Endothelial cell (in vitro differentiated cells): ENCODE measurements at places on chromosomes 2 and 18. TPM values are rescaled to one million over a fixed set of nuclear protein-coding genes. Genes with fewer than 3 reads are reported as not detected.
A peak's percentile ranks its signal among the peaks of the same experiment; 100 is the strongest.

LINC00305 gene
- total RNA-seq: 16.4 TPM

CPLX4 gene
- not detected for total RNA-seq

NGEF gene
- 1.4 TPM for total RNA-seq

DNA sequence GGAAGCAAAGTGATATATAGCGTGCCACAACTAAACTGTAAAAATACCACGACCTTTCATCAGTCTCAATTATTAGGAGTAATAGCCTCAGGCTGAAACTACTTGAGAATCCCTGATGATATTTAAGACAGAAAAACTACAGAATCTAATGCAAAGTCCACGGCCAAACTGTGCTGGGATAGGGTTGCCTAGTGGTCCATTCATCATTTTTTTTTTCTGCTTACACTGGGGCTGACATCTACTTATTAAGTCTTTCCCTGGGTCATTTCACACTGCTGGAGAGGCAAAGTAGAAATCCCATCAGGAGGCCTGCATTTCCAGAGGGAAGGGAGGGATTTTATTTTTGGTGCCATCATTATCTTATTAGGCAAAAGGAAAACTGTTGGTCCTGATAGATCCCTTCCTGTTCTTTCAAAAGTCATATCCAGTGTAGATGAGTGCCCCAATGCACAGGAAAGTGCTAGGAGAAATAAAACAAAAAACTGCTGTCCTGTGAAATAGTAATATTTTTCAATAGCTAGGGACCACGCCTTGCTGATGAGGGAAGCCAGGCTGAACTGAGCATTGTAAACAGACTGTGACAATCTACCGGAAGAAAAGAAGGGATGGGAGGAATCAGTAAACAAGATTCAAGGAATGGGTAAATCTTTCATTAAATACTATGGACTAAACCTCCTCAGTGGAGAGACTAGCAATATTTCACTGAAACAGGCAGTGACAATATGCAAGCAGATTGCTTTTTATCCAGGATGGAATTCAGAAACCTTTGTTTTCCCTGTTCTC lies 644.3 kb downstream of the IRS1 start:
- no peak overlapping the region for H3K27ac ChIP-seq
- no peaks in the 10 kb centered on the region for H3K36me3 ChIP-seq
- no peak for DNase-seq
- peaks cover 7% of the 10 kb centered on the region for H3K4me1 ChIP-seq
- no peaks in the 10 kb centered on the region for H3K27me3 ChIP-seq

DNA sequence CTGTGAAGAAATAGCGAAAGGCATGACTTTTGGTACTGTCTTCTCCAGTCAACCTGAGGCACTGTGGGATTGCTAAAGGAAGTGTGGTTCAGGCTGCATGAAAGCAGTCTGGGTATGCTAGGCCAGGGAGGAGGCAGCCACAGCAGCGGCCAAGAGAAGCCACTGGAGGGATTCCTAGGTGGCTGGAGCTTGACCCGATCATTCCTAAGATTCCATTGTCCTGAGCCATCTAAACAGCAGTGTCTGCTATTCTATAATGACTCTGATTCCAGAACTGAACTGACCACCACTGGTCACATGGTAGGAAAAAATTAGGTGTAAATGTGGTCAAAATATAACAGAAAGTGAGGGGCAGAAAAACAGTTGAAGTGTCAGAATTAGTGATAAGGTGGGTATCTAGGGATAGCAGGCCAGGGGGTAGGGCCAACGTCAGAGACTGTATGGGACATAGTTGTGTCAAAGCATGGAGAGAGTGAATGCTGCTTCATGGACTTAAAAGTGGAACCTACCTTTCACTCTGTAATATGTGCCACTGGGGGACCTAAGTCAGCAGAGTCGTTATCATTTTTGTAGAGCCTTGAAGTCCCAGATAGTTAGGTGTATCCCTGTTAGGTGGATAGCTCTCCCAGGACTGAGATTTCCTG lies 204.6 kb downstream of the CTNNA2 start:
- no peak for DNase-seq
- H3K4me3 ChIP-seq: no peak overlapping the region
- H3K27me3 ChIP-seq: no peaks in the 10 kb centered on the region
- no peaks in the 10 kb centered on the region for H3K36me3 ChIP-seq

DNA sequence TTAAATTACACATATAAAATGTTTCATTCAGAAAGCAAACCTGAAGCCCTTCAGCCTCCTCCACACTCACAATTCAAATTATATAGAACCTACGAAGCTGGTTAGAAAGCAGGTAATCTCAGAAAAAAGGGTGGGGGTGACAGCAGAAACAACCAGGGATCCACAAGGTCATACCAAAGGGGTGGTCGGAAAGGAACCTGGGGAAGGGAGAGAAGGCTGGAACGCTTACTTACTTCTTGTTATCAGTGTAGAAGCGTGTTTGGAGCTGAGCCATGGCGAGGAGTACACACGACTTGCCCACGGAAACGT lies 316 bp downstream of the WDR12 start:
- no peak for DNase-seq
- H3K36me3 ChIP-seq: peaks cover 7% of the 10 kb centered on the region
- H3K4me3 ChIP-seq: peak overlapping the region; percentile 99
- H3K27ac ChIP-seq: peak overlapping the region; percentile 98
- peaks cover 4% of the 10 kb centered on the region for H3K27me3 ChIP-seq

DNA sequence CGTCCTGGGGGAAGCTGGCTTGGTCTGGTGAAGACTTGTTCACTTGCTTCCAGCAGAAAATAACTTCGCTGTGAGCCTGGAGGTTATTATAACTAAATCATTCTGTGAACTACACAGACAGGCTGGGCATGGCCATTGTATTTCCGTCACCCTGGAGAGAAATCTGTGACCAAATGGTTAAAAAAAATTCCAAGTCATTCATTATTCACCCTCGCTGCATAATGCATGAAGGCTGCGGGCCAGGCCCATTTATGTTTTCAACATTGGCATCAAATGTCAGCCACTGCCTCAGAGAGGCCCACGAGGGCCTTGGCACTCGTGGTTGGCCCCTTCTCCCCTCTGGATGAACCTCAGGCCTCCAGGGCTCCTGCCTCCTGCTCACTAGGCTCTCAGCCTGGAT lies 57.7 kb downstream of the RRM2 start:
- H3K36me3 ChIP-seq: no peaks in the 10 kb centered on the region
- H3K4me3 ChIP-seq: no peak overlapping the region
- no peak overlapping the region for H3K27ac ChIP-seq
- H3K27me3 ChIP-seq: no peaks in the 10 kb centered on the region
- no peak for DNase-seq
- H3K4me1 ChIP-seq: no peaks in the 10 kb centered on the region

GRCh38 chr2:207317378-207317984 lies 151.7 kb upstream of the KLF7 start:
- no peaks in the 10 kb centered on the region for H3K27me3 ChIP-seq
- no peaks in the 10 kb centered on the region for H3K36me3 ChIP-seq
- no peaks in the 10 kb centered on the region for H3K4me1 ChIP-seq
- H3K27ac ChIP-seq: no peak overlapping the region
- no peak for DNase-seq

DNA sequence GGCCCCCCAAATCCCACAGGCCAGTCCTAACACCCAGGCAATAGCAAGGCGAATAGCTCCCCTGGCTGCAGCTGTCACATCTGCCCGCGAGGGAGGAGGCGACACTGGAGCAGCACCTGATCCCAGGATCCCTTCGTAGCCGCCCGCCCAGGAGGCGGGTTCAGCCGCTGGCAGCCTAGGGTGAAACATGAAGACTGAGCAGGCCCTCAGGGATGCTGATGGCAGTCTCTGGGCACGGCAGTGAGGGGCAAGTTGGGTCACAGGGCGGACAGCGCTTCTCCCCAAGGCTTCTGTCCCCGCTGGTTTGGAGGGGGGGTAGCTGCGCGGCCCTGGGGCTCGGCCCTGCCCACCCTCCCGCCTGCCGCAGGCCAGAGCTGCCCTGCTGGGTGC lies 1.9 kb downstream of the DNMT3A start:
- H3K4me3 ChIP-seq: peak overlapping the region; percentile 12
- no peak for DNase-seq
- peaks cover 2% of the 10 kb centered on the region for H3K36me3 ChIP-seq
- H3K4me1 ChIP-seq: peaks cover 13% of the 10 kb centered on the region
- H3K27me3 ChIP-seq: peaks cover 11% of the 10 kb centered on the region

DNA sequence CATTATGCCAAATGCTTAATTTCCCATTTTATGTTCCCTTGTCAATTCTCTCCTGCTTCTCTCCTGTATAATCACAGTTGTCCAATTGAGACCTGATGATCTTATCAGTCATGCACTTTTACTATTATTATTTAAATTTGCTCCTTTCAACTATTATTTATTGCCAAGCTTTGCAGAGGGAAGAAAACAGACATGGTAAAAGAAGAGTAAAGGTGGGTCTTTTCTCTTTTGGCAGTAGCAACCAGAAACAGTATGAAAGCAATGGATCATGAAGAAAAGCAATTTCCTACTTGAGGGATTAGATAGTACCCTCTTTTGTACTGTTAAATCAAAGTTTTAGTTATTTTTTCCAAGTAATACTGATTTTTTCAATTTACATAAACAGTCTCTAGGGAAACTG lies 667.4 kb downstream of the NRXN1 start:
- no peak overlapping the region for H3K27ac ChIP-seq
- H3K4me1 ChIP-seq: no peaks in the 10 kb centered on the region
- H3K4me3 ChIP-seq: no peak overlapping the region

- DNase-seq: no peak
- H3K4me3 ChIP-seq: no peak overlapping the region
- no peaks in the 10 kb centered on the region for H3K36me3 ChIP-seq
- H3K4me1 ChIP-seq: no peaks in the 10 kb centered on the region
These were observed 106.5 kb upstream of the SCN1A start for GRCh38 chr2:166234112-166234846.

DNA sequence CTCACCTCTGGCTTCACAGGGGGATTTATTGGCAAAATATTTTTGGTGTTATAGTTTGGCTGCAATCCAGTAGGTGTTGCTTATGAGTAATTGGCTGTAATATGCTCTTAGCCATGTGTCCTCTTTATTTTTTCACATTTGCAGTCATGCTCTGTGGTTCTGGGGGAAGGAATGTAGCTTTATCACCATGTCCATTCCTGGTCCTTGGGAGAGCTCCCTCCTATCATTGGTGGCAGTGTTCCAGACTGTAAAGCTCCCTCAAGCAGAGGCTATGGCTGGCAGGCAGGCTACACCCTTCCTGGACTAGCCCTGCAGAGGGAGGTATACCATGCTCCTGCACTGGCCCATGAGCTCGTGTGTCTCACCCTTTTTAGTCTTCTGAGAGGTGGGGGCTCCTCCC lies 120.0 kb upstream of the FSIP2 start:
- no peaks in the 10 kb centered on the region for H3K36me3 ChIP-seq
- H3K27ac ChIP-seq: no peak overlapping the region
- peaks cover 1% of the 10 kb centered on the region for H3K27me3 ChIP-seq
- DNase-seq: no peak
- no peaks in the 10 kb centered on the region for H3K4me1 ChIP-seq

- H3K27me3 ChIP-seq: no peaks in the 10 kb centered on the region
- no peaks in the 10 kb centered on the region for H3K36me3 ChIP-seq
- H3K27ac ChIP-seq: no peak overlapping the region
- H3K4me1 ChIP-seq: no peaks in the 10 kb centered on the region
- no peak overlapping the region for H3K4me3 ChIP-seq
These were observed 408.2 kb upstream of the HNRNPA3 start for GRCh38 chr2:176804392-176804791.

- no peak for DNase-seq
- peaks cover 4% of the 10 kb centered on the region for H3K36me3 ChIP-seq
- H3K27ac ChIP-seq: no peak overlapping the region
- no peaks in the 10 kb centered on the region for H3K27me3 ChIP-seq
- H3K4me3 ChIP-seq: no peak overlapping the region
These were observed 8.0 kb downstream of the SP100 start for GRCh38 chr2:230423851-230424458.

- H3K27ac ChIP-seq: no peak overlapping the region
- no peak overlapping the region for H3K4me3 ChIP-seq
- no peak for DNase-seq
These were observed 286.6 kb downstream of the AGAP1 start for GRCh38 chr2:235780401-235780800.

GRCh38 chr2:175461839-175462238 lies 280.3 kb upstream of the ATP5MC3 start:
- peaks cover 8% of the 10 kb centered on the region for H3K36me3 ChIP-seq
- H3K4me1 ChIP-seq: no peaks in the 10 kb centered on the region
- no peak overlapping the region for H3K4me3 ChIP-seq
- H3K27ac ChIP-seq: no peak overlapping the region
- no peak for DNase-seq

DNA sequence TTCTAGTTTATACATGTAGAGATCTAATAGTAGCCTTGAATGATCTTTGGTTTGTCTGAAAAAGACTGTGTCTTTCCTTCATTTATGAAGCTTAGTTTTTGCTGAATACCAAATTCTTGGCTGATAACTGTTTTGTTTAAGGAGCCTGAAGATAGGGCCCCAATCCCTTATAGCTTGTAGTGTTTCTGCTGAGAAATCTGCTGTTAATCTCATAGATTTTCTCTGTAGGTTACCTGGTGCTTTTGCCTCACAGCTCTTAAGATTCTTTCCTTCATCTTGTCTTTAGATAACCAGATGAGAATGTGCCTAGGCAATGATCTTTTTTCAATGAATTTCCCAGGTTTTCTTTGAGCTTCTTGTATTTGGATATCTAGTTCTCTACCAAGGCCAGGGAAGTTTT lies 562.1 kb downstream of the XIRP2 start:
- H3K27me3 ChIP-seq: peaks cover 5% of the 10 kb centered on the region
- DNase-seq: no peak
- peak overlapping the region; percentile 7 for H3K4me3 ChIP-seq
- peaks cover 2% of the 10 kb centered on the region for H3K4me1 ChIP-seq
- peaks cover 10% of the 10 kb centered on the region for H3K36me3 ChIP-seq

GRCh38 chr2:88087073-88087472 lies 19.4 kb downstream of the SMYD1 start:
- DNase-seq: no peak
- H3K4me1 ChIP-seq: peaks cover 14% of the 10 kb centered on the region
- H3K36me3 ChIP-seq: no peaks in the 10 kb centered on the region
- no peak overlapping the region for H3K27ac ChIP-seq
- no peaks in the 10 kb centered on the region for H3K27me3 ChIP-seq

DNA sequence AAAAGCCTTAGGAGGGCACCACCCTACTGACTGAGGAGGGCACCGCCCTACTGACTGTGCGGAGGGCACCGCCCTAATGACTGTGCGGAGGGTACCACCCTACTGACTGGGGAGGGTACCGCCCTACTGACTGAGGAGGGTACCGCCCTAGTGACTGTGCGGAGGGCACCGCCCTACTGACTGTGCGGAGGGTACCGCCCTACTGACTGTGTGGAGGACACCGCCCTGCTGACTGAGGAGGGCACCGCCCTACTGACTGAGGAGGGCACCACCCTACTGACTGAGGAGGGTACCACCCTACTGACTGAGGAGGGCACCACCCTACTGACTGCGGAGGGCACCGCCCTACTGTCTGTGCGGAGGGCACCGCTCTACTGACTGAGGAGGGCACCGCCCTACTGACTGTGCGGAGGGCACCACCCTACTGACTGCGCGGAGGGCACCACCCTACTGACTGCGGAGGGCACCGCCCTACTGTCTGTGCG lies 150.2 kb upstream of the NFATC1 start:
- H3K36me3 ChIP-seq: no peaks in the 10 kb centered on the region
- no peak for DNase-seq
- H3K4me3 ChIP-seq: no peak overlapping the region
